ENCODE measurements at places on chromosomes 2 and 18. TPM values are rescaled to one million over a fixed set of nuclear protein-coding genes. Genes with fewer than 3 reads are reported as not detected.
A peak's percentile ranks its signal among the peaks of the same experiment; 100 is the strongest.

The ITGB6 gene
- 2.9 TPM for total RNA-seq

The FLACC1 gene
- 8.3 TPM for total RNA-seq

The KCNF1 gene
- not detected for total RNA-seq

The ANKRD62 gene
- total RNA-seq, result not detected

GRCh38 chr2:150626934-150627411 is 139.5 kb upstream of the RND3 start:
- DNase-seq, result no peak

DNA sequence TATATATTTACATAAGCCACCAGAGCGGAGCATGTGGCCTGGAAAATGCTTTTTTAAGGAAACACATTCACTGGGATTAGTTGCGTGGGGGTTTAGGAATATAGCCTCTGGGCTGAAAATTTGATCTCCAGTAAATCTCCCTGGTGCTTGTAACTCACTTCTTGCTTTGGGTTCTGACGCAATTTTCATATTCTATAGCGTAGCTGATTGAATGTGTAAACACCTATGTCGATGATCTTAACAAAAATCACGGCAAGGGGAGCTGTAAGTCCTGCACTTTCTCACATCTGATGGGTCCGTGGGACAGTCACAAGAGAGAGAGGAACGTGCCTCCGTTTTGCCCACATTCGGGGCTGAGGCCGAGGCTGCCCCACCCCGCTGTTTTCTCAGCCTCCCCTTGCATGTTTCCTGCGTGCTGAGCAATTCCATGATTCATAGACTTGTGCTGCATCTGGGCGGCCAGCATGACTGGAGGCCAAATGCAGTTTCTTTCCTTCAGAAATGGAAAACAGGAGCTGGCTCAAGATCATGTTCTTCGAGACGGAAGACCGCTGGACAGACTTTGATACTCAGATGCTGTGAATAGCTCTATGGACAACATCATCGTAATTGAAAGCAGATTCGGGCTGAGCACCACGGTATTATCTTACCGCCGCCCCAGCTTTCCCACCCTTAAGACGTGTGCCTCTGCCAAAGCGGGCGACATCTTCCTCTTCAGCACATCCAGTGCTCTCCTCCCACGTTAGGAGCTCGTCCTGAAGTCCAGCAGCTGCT is 109.2 kb downstream of the TMEM18 start:
- no peak for DNase-seq

DNA sequence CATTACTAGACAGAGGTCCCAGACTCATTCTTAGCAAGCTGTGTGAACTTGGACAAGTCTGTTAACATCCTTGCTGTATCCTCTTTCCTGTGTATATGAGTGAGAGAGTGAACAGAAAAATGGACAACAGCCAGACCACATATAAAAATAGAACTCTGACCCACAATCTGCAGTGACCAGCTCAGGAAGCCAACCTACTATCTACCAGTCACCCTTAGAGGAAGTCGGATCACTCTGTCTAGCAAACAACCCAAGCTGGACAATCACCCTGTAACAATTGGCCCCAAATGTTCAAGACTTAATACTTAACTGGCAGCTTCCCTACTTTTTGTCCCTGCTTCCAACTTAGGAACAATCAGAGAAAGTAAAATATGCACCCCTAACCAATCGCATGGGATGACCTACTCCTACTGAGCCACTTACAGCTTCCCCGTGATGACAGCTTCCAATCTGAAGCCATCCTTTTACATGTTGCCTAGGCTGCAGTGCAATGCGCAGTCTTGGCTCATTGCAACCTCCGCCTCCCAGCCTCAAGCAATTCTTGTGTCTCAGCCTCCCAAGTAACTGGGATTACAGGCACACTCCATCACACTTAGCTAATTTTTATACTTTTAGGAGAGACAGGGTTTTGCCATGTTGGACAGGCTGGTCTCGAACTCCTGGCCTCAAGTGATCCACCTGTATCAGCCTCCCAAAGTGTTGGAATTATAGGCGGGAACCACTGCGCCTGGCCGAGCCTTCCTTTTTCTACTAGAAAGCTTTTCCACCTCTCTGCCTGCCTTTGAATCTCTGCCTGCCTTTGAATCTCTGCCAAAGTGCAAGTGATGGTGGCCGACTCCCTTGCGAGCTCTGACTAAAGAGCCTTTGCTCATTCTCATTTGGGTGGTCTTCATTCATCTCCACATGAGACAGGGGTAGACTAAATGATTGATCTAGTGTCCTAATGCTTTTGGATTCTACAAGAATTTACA is 158.3 kb upstream of the NDUFV2 start:
- DNase-seq, result no peak

GRCh38 chr2:98088261-98088660 is 1.3 kb downstream of the VWA3B start:
- DNase-seq, result peak; percentile 55

DNA sequence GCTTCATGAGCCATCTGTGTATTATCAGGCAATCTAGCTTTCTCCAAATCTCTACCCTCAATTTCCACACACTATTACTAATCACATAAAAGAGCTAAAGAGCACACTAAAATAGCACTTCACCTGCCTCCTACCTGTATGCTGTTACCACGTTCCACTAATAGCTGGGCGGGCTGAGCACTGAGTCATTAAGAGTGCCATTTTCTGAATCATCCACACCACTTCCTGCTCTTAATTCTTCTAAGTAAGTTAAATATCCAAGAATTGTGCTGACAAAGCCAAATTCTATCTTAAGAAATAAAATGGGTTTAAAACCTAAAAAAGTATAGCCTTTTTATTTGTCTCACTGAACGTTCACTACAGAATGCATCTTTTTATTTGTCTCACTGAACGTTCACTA is 35.7 kb downstream of the NOL10 start:
- no peak for DNase-seq

GRCh38 chr2:10415640-10416039 is 32.5 kb downstream of the ODC1 start:
- no peak for DNase-seq

DNA sequence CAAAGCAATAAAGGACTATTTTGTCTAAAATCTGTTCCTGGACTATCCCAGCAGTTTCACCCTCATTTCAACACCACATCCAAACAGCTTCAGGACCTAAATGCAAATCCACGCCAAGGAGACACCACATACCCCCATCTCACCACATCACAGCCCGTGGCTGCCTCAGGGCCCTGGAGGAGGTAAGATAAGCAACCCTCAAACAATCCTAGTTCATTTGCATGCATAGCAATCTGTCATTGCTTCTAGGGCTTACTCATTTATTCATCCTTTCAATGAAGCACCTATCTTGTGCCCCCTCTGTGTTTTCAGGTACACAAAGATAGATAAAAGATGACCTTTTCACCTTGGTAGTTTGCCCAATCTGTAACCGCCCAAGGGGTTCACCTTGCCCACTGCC is 86.5 kb downstream of the VSNL1 start:
- DNase-seq, result no peak

DNA sequence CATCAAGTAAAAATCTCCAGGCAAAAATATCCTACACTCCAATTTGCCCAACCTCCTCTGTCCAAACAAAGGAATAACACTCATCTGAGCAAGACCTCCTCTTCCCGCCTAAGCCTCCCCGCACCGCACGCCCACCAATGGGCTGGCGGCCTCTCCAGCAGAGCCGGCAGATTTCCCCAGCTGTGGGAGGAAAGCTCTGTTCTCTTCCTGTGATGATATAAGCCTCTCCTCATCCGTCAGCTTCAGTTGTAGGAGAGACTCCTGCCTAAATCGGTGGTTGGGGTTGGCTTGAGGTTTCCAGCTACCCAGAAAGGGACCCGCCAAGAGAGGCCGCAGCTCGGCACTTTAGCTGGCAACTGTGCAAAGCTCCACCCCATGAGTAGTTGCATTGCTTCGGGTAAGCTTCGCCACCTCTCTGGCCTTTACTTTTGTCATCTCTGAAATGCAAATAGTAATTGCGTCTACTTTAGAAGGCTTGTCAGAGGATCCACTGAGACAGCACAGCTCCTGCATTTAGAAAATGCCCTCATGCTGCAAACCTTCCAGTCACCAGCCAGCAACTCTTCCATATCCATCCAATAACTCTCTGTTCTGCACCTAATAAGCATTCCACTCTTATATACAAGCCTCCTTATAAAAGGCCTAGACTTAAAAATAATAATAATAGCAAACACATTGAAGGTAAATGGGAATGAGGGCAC is 146.4 kb downstream of the MYT1L start:
- DNase-seq, result no peak

DNA sequence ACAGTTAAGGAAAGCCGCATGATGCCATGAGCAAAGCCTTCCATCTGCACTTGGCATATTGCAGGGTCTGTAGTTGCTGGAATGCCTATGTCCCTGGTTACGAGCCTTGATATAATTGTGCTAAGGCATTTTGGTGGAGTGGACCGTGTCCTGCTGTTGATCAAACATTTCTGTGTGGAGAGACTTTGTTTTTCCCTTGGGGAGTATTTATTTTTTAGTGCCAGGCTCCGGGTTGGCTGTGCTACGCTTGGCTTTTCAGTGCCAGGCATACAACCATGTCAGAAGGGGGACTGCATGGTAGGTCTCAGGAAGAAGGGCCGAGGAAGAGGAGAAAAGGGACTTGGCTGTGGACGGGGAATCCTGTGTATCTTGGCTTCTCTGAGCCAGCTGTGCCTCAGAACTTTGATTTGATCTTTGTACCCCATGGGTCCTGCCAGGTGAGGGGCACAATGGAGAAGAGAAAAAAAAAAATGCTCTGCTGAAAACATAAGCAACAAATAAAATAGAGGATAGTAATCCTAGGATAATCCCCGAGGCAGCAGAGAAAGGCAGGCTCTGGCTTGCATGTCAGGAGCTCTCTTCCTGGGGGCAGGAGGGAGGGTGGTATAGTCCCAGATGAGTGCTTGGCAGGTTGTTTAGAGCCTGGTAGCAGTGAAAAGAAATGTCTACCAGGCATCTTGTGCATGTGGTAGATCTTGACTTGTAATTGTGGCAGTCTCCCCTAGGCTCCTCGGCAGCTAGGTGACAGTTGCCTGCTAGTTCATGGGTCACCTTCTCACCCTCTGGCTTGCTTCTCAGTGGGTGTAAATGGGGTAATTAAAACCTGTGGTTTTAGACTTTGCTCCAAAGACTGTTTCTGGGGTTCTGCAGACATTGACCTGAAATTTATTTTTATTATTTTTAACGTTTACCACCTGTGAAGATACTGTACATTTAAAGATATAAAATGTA is 233.0 kb downstream of the NEDD4L start:
- DNase-seq, result no peak

DNA sequence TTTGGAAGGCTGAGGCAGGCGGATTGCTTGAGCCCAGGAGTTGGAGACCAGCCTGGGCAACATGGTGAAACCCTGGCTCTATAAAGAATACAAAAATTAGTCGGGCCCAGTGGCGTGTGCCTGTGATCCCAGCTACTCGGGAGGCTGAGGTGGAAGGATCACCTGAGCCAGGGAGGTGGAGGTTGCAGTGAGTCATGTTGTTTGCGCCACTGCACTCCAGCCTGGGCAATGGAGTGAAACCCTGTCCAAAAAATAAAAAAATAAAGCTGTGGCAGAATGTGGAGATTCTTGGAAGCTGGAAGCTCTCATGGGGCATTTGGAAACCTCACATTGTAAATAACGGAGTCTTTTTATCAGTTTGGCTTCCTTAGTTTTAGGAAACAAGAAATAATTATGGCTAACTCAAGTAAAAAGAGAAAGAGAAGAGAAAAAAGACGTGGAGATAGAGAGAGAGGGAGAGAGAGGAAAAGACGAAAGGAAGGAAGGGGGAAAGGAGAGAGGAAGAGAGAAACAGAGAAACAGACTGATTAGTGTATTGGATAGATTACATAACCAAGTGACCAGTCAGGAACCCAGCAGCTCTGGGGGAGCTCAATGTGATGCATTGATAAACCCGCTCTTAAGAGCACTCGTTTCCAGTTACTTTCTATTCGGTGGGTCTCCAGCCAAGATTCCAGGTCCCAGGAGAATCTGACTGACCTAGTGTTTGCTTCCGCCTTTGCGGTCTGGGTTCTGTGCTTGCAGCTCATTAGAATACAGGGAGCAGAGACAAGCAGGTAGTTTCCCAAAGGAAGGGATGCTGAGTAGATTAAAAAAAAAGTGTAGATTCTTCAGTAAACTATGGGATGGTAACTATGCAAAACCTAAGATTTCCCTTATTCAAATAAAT is 1.1 kb upstream of the SPAST start:
- peak; percentile 63 for DNase-seq

GRCh38 chr2:188734691-188735090 is 239.5 kb upstream of the COL3A1 start:
- DNase-seq, result no peak

GRCh38 chr2:43408407-43409160 is 182.2 kb upstream of the ZFP36L2 start:
- DNase-seq, result no peak

DNA sequence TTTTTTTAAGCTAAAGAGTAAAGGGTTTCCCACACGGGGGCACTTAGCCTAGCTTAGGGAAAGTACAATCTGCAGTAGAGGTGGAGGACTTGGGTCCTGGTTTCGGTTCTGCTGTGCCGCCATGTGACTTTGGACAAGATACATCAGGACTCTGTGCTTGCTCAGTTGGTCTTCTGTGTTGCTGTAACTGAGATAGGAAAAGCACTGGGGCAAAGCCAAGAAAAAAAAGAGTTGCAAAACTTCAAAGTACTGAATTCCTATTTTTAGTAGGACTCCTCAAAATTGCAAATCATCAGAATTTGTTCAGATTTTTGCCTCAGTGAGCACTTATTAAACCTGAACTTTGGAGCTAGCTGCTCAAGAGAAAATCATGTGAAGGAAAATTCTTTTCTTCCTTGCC is 96.3 kb upstream of the STON1 start:
- no peak for DNase-seq

- no peak for DNase-seq
Observed at GRCh38 chr2:113872201-113872600, 17.7 kb upstream of the ACTR3 start.

DNA sequence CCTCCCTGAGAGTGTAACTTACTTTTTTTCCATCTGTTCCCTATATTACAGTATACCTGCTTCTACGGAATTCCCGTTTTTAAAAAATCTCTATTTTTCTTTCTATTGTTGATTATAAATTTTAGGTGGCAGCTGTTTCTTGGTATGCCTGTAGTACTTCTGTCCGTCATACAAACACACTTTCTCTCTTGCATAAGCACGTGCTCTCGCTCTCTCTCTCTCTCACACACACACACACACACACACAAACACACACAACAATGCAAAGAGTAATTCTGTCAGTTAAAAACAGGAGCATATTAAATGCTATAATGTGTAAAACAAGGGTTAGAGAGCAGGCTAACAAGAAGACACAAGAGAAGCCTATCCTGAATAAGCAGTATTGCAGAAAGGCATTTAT is 140.5 kb downstream of the THADA start:
- no peak for DNase-seq
